Sigmoid colon (tissue), 7 donors: ENCODE measurements at places on chromosomes 7 and 10. TPM values are rescaled to one million over a fixed set of nuclear protein-coding genes. Genes with fewer than 3 reads are reported as not detected.

DNA sequence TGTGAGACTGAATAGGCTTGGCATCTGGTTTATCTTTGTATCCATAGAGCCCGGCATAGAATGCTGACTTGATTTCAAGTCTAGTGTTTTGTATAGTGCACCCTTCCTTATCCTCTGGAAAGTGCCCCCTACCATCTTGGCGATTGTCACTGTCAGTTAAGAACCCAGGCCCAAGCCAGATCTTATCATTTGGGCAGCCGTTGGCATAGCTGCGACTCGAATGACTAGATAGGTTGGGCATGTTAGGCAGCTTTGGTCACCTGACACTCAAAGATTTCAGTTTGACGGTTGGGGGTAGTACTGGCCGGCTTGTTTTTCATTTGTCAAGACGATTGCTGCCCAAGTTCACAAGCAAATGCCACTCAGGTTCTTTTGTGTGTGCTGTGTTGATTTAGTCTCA is 6.6 kb downstream of the NIPSNAP2 start:
- DNase-seq = no peak

GRCh38 chr10:70590655-70591416 is 11.7 kb downstream of the PRF1 start:
- no peak for DNase-seq

DNA sequence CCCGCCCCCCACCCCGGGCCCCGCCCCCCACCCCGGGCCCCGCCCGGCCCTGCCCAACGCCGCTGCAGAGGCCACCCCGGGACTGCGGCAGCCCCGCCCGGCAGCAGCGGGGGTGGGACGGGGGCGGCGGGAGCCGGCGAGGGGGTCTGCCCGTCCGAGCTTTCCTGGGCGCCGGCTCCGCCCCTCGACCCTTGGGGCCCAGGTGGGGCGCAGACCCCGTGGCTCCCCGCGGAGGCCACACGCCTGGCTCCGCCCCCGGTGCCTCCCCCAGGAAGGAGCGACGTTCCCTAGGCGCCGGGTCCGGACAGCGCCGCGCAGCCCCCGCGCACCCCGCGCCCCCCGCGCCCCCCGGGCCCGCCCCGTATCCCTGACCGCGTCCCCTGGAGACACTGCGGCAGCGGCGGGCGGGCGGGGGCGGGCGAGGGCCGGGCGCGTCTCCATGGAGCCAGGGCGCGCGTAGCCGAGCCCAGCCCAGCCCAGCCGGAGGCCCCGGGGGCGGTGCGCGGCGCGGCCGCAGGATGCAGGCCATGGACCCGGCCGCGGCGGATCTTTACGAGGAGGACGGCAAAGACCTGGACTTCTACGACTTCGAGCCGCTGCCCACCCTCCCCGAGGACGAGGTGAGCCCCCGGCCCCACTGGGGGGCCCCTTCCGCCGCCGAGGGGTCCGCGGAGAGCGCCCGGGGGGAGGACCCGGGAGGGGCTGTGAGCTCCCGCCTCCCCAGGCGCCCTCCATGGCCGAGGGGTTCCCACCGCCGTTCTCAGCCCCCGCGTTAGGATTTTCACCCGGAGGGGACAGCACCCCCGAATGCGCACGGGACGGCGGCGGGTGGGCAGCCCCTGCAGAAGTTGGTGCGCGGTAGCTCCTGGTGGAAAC is at the start of gene KNDC1:
KNDC1 (plus strand) TSS at position 270 of the 876 bp plus-strand sequence; CDS start at position 519, 249 bp downstream.
- peak; percentile 50 for DNase-seq

Gene SCIN
- total RNA-seq = 0.95 TPM

Gene PON3
- total RNA-seq = 1.4 TPM

Gene C7orf57
- not detected for total RNA-seq
